NCI-H1436 treated with DMSO at 0.1 percent for 48 hours (cell line): ENCODE measurements at places on chromosomes 3 and 15.

DNA sequence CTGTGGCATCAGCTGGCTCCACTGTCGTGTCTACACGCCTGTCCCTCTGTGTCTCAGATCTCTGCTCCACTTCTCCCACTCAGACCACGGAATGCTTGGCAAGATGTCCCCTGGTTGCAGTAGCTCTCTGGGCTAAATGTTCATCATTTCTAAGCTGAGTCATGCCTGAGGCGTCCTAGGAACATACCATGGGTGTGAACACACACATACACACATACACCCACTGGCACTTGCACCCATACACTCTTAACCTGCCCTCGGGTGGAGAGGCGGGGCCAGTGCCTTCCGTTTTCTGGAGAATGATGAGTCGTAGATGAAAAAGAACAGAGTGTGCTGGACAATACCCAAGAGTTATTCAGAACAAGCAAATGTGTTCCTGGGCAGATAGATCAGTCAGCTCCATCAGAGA is 72.4 kb downstream of the SENP2 start:
- no peak for DNase-seq

DNA sequence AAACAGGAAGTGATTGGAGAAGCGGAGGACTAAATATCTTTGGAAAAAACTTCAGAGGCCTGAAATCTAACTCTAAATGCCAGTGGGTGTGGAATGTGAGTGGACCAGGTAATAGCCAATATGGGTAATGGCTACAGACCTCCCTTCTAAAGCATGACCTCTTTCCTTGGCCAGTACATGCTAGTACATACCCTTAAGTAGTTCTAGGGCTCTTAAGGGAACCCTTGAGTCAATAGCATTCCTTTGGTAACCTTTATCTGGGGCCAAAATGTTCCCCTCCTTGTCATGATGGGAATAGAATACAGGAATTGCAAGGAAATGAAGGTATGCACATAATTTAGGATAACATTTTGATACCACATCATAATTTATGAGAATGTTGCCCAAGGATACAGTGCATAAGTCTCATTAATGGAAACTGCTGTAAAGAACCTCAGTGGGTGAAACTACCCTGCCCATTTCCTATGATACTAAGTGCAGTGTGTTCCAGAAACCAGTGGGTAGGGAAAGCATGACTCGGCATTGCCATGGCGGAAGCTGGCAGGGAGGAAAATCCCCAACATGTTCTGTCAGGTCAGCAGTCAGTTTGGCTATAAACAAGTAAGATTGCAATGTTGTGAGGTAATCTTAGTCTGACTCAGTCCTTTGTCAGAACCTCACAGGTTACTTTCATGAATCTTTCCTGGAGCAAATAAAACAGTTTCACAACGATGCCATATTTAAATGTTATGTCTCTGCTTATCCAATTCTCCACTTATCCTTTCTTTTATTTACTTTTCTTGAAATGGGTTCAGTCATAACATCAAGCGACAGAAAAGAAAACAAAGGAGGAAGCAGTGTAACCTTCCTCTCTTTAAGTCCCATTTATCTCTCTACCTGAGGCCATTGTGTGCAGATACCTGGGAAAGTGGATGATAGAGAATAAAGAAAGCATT is 23.5 kb upstream of the RAP2B start:
- DNase-seq = no peak

DNA sequence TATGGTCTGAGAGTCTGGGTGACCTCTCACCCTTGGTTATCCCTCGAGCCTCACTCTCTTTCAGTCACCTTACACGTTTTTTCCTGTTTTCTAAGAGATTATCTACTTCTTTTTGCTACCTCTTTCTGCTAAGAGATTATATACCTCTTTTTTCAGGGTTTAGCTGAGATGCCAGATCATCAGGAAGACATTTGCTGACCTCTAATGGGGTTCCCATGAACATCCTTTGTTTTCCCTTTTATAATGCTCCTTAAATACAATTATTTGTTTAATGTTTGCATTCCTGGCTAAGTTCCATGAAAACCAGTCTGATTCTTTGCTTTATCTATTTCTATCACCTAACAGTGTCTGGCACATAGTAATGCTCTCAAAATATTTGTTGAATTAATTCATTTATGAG is 39.6 kb downstream of the LEKR1 start:
- no peak for DNase-seq

DNA sequence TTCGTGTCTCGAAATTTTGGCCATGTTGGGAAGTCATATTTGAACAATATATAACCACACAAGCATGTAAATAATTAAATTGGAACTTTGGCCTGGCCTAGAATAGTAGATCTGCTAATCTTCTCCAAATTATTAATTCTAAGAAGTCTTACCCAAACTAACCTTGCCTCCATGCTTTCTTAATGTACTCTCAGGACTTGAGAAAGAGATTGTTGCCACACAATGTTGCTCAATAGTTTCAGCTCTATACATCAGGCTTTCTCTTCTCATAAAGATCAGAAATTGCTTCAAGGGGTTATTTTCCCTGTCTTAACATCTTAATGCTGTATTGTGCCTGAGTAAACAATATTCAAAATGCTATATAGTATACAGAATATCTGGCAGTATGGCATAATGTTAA is 202.7 kb upstream of the LRIG1 start:
- DNase-seq = no peak

GRCh38 chr3:189360291-189360690 is 188.5 kb downstream of the TPRG1 start:
- no peak for DNase-seq

DNA sequence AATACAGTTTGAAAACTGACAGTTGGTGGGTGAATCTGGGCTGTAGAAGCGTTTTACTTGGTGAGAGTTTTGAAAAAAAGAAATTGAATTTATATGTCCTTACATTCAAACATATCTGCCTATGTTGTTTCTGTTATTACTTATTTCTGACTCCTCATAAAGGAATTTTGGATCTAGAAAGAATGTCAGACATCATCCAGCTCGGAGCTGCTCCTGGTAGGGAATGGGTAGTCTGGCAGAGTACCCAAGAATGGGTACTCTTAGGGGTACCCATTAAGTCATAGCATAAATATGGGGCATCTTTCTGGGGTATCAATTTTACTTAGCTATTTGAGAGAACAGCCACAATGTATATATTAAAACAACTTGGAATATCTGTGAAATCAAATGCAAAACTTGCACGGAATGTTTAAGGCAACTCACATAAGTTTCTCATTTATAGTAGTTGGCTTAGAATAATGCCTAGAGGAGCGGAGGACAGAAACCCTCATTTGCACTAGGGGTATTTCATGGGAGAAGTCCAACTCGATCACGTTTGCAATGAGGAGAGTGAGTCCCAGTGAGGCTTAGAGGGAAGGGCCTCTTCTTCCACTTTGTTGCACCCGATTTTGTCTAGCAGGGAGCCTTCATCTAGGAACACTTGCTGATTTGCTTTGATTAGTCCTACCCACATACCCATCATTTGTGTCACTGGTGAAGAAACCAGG is 2.4 kb upstream of the LARP6 start:
- DNase-seq = no peak

GRCh38 chr3:194194051-194194756 is 58.3 kb downstream of the HES1 start:
- no peak for DNase-seq

DNA sequence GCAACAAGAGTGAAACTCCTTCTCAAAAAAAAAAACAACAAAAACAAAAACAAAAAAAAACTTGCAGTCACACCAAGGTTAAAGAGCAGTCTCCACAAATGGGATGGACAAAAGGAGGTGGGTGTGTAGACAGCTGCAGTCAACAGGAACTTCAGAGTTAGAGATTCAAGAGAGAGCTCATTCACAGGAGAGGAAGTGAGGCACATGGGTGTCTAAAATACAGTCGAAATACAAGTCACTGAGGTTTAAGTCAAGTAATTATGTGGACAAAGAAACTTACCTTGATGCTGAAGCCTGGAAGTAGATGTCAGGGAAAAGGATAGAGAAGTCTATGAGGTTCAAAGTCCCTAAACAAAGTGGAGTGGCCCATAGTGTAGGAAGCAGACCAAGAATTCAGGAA is 14.8 kb downstream of the MRPS11 start:
- DNase-seq = no peak

- DNase-seq = no peak
These were observed 2.2 kb upstream of the FBLN2 start for GRCh38 chr3:13546667-13547171.

DNA sequence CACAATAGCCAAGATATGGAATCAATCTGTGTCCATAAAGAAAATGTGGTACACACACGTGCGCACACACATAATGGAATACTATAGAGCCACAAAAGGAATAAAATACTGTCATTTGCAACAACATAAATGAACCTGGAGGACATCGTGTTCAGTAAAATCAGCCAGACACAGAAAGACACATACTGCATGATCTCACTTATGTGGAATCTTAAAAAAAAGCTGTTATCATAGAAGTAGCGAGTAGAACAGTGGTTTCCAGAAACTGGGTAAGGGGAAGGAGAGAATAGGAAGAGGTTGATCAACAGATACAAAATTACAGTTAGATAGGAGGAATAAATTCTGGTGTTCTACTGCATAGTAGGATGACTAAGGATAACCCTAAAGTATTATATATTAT is 11.1 kb downstream of the ATOSA start:
- DNase-seq = no peak

- DNase-seq = no peak
These were observed 63.5 kb downstream of the C3orf70 start for GRCh38 chr3:185089343-185089742.

DNA sequence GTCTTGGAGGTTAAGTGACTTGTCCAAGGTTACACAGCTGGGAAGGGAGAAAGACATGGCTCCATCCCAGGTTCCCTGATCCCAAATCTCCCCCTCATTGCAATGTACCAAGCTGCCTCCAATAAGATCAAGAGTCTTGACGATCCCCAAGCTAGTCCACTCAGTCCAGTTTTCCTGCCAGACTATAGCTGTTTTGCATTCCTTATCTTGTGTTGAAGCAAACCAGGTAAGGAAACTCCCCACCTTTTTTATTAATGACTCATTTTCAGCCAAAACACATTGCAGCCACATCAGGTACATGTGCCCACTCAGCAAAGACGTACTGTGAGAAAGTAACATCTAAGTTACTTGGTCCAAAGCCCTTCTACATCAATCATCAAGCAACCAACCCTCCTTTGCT is 41.9 kb downstream of the LIPC start:
- no peak for DNase-seq

- no peak for DNase-seq
These were observed 211.3 kb downstream of the TIGIT start for GRCh38 chr3:114504941-114505628.

GRCh38 chr15:85750319-85751290 is 44.1 kb downstream of the KLHL25 start:
- no peak for DNase-seq

DNA sequence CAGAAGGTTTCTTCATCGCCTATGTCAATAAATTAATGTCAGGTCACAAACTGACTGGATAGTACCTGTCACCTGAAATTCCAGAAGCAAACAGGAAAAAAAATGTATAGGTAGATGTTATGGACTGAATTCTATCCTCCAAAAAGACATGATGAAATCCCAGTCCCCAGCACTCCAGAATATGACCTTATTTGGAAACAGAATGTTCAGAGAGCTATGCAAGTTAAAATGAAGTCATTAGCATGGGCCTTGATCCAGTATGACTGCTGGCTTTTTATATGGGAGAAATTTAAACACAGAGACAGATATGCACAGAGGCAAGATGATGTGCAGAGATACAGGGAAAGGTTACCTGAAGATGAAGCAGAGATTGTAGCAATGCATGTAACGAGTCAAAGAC is 953.4 kb downstream of the ZPLD1 start:
- DNase-seq = no peak

DNA sequence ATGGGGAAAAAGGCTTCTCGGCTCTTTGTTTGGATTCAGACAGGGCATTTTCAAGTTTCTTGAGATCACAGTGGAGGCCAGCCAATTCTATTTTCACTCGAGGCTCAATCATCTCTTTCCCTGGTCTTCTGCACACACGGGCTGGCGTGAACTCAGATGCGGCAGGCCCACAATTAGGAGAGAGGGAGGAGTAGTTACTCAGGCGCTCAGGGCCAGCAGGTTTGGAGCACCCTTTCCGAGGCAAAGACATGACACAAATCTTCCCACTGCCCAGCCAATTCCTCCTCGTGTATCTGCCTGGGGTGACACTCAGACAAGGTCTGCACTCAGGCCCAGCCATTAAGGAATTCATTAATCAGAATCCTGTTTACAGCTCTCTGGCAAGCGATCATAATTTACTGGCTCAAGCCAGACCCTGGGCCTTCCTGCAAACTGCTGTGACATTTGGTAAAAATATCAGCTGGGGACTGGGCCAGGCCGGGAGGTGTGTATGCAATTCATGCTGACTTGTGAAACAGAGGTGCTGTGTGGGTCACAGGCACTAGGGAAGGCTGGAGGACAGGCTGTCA is 68.1 kb upstream of the TLE3 start:
- no peak for DNase-seq

- no peak for DNase-seq
These were observed 682 bp downstream of the ETFA start for GRCh38 chr15:76310475-76311099.

DNA sequence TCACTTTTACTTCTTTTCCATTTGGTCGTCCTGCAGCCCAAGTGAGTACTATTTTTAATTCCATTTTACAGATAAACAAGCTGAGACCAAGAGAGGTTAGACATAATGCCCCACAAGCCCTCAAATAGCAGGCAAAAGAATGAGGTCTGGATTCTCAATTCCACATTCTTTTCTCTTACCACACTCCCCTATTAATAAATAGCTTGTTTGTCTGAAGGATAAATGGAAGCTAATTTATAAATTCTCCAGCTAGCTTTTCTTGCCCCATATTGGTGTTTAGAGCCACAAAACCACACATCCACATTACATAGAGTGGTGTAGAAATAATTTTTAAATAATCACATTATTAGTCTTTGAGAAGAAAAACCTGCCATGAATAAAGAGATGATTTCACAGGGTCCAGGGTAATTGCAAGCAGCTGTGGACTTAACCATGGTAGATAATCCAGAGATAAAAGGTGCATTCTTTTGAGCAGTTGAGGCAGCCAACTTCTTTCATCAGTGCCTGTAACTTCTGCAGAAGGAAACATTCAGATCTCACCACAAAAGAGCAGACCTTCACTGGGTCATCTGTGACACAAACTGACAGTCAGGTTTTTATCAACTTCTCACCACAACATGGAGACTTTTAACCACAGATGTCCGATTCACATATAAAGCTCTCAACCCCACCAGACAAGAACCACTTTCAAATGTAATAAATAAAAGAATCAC is 313.4 kb upstream of the STT3B start:
- no peak for DNase-seq

DNA sequence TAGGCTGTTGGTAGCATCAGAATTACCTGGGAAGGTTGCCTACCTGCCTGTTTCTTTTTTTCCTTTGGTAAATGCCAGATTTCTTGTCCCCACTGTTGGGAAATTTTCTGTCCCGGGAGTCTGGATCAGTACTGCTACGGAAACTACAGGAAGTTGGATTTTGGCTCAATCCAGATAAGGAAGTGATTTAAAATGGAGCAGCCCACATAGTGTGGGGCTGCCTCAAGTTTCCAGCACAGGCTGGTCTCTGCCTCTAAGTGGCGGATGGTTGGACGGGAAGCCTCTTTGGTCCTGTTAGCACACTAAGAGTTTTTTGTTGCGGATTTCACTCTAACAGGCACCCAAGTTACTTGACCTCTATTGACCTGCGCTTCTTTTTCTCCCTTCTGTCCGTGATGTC is 54.7 kb downstream of the EEFSEC start:
- DNase-seq = no peak
